Aorta (tissue), 5 donors: ENCODE measurements at places on chromosomes 6 and 20.
A peak's percentile ranks its signal among the peaks of the same experiment; 100 is the strongest.

- no peak for DNase-seq
Measured at GRCh38 chr6:72425003-72425681, 196.7 kb upstream of the KCNQ5 start.

DNA sequence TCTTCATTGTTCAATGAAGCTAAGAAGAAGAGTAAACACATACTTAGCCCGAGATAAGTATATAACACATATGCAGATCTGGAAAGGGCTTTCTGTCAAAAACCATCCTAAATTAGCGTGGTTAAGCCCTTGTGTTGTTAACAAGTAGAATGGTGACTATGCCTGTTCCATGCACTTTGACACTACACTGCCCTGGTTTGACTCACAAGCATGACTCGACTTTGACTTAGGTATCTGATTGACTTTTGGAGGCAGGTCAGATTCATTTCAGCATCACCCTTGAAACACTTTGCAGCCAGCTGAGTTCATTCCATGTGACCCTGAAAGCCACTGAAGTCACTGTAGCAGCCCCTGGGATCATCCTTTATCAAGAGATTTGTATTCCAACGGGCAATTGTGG lies 239.8 kb downstream of the TBX18 start:
- DNase-seq: no peak

DNA sequence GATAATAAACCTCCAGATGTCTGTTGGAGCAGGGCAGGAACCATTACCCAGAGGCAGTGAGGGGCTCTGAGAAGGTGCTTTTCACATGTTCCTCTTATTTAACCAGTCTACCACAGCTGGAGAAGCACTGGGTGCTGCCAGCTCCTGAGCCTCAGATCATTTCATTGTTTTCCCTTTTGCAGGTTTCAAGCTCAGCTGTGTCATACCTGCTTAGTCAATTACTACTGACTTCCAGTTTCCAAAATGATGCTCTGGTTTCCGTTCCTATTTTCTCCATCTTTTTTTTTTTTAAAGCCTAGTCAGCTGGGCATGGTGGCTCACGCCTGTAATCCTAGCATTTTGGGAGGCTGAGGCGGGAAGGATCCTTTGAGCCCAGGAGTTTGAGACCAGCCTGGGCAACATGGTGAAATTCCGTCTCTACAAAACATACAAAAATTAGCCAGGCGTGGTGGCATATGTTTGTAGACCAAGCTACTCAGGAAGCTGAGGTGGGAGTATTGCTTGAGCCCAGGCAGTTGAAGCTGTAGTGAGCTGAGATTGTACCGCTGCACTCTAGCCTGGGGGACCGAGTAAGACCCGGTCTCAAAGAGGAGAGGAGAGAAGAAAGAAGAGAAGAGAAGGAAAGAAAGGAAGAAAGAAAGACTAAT lies 6.7 kb downstream of the FLOT1 start:
- DNase-seq: no peak

GRCh38 chr6:142797159-142797558 lies 147.8 kb downstream of the HIVEP2 start:
- no peak for DNase-seq

DNA sequence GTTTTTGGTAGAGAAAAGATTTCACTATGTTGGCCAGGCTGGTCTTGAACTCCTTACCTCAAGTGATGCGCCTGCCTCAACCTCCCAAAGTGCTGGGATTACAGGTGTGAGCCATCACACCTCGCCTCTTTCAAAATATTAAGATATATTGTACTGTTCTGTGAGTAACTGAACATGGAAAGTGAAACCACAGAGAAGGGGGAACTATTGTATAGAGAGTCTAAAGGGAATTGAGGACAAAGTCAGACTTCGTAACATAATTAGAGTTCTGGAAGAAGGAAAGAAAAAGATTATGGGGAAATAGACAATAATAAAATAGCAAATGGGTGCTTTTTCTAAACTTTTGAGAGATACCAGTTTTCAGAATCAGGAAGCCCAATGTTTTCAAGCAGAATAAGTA lies 17.4 kb upstream of the AKAP7 start:
- no peak for DNase-seq

- no peak for DNase-seq
Measured at GRCh38 chr6:26232940-26233648, 131.9 kb upstream of the BTN3A2 start.

DNA sequence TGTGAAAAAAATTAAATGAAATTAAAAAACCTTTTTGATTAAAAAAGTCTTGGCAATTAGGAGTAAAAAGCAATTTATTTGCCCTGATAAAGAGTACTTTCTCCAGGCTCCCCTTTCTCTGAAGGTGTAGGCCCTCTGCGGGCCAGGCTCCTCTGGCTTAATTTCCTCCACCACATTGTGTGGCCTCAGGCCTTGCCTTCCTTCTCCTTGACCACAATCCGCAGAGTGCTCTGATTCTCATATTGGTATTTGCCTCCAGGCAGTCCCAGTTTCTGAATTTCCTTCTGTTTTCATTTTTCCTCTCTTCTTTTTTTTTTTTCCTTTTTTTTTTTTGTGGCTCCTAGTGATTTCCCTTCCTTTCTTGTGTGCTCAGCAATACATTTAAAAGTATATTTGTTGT lies 96.4 kb downstream of the AIG1 start:
- DNase-seq: no peak

GRCh38 chr6:23027281-23027680 lies 457.9 kb downstream of the HDGFL1 start:
- no peak for DNase-seq

- no peak for DNase-seq
Measured at GRCh38 chr6:24019830-24020229, 106.2 kb upstream of the NRSN1 start.

DNA sequence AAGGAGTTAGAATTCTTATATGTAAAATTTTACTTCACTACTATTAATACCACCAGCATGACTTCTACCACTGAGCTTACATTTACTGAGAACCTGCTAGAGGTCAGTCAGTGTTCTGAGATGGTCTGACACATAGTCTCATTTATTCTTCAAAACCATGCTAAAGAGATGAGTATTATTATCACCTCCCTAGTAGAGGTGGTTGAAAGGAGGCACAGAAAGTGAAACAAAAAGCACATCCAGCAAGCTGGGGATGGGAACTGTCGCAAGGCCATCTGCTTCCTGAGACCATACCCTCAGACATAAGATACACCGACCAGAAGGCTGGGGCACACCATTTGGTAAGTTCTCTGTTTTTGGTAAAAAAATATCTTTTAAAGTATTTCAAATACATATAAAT lies 137.7 kb downstream of the INSM1 start:
- DNase-seq: no peak

- DNase-seq: no peak
Measured at GRCh38 chr6:158544428-158544827, 15.5 kb upstream of the TMEM181 start.

- DNase-seq: no peak
Measured at GRCh38 chr6:71486461-71486860, 197.8 kb downstream of the OGFRL1 start.

GRCh38 chr20:1867495-1868260 lies 27.5 kb upstream of the SIRPA start:
- no peak for DNase-seq

- DNase-seq: no peak
Measured at GRCh38 chr20:58523072-58523970, 8.1 kb upstream of the APCDD1L start.

DNA sequence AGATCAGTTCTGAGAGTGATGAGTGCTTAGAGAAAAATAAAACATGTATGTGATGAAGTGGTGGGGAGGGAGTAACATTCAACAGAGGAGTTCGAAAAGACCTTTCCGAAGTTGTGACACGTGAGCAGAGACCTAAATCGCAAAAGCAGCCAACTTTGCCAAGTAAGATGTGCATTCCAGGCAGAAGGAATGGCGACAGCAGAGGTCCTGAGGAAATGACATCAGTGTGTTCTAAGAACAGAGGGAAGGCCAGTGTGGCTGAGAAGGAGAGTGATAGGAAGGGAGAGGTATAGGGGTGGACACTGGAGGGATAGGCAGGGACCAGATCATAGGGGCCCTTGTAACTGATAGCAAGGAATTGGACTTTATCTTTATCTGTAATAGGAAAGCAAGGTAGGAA lies 51.3 kb downstream of the ADAT2 start:
- DNase-seq: no peak

GRCh38 chr6:116419069-116419786 lies 41.9 kb upstream of the CALHM6 start:
- DNase-seq: no peak

GRCh38 chr6:142653710-142654420 lies 291.1 kb downstream of the HIVEP2 start:
- DNase-seq: no peak

GRCh38 chr6:13488015-13488895 lies 855 bp upstream of the GFOD1 start:
- DNase-seq: peak; percentile 88

- DNase-seq: no peak
Measured at GRCh38 chr20:62321521-62321948, 18.7 kb downstream of the ADRM1 start.

DNA sequence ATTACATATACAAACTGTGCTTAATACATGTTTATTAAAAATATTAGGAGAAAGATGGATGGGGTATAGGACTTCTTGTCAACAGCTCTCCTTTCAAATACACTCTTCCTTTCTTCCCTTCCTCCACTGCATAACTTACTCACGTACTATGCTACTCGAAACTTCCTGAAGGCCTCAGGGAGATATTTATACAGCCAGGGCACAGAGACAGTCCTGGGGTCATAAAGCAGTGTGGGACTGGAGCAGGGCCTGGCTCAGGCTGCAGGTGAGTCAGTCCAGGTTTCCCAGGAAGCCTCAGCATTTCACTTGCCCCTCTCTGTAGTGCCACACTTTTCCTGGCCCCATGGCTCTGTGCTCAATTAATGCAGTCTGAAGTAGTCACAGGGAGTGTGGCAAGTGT lies 157.0 kb downstream of the UBE3D start:
- no peak for DNase-seq

DNA sequence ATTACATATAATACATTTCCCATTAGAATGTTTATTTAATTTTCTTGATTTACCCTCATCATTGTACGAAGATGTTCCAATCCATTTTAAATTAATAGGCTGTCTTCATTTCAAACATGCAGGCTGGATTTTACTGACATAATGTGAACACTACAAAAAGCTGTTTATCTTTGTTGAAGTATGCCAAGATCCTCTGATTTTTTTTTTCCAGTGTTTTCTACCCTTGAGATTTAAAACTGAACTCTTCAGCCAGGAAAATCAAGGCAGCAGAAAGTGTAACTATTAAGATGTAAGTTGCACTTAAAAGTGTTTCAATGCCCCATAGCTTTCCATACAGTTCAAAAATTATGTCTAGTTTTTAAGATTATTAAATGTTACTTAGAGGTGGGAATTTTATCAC lies 43.5 kb downstream of the PRKN start:
- no peak for DNase-seq

- peak; percentile 45 for DNase-seq
Measured at GRCh38 chr20:57795342-57795697, 85.5 kb upstream of the PMEPA1 start.

- DNase-seq: peak; percentile 28
Measured at GRCh38 chr6:37779111-37779800, 40.3 kb upstream of the ZFAND3 start.

- no peak for DNase-seq
Measured at GRCh38 chr20:44370639-44371218, 15.2 kb downstream of the HNF4A start.

GRCh38 chr6:133208183-133208755 lies 32.9 kb upstream of the EYA4 start:
- DNase-seq: no peak

DNA sequence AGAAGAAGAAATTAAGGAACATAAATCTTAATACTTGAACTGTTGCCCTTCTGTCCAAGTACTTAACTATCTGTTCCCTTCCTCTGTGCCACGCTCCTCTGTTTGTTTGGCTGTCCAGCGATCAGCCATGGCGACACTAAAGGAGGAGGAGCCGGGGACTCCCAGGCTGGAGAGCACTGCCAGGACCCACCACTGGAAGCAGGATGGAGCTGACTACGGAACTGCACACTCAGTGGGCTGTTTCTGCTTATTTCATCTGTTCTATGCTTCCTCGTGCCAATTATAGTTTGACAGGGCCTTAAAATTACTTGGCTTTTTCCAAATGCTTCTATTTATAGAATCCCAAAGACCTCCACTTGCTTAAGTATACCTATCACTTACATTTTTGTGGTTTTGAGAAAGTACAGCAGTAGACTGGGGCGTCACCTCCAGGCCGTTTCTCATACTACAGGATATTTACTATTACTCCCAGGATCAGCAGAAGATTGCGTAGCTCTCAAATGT lies 17.1 kb downstream of the IRF4 start:
- DNase-seq: peak; percentile 86

- no peak for DNase-seq
Measured at GRCh38 chr6:6246544-6246943, 73.9 kb downstream of the F13A1 start.

GRCh38 chr6:168288781-168289570 lies 30.6 kb downstream of the DACT2 start:
- DNase-seq: no peak

DNA sequence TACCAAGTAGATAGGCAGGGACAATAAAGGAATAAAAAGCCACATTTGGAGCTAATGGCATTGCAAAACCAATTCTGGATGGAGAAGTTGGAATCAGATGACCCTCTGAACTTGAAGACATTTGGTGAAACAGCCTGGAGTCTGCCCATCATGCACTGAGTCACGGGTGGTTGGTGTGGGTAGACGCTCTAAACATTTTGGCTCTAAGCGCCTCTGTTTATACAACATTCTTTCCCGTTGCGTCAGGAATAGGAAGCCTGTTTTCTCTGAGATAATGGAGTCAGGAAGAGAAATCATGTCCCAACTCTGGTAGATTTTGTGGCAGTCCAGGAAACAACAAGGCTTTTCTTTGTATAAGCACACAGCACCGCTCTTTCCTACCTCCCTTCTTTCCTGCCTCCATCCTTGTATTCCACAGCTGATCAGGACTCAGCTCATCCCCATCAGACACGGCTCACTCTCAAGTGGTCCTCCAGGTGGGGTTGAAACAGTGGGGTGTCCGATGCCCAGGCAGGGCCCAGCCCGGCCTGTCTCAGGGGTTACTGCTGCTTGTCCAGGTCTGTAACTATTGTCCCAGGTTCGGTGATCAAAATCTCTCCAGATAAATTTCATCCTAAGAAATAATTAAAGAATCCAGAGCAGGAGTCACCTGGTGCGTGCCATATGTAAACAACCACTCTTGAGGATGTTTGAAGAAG lies 12.1 kb upstream of the RAMACL start:
- peak; percentile 81 for DNase-seq

DNA sequence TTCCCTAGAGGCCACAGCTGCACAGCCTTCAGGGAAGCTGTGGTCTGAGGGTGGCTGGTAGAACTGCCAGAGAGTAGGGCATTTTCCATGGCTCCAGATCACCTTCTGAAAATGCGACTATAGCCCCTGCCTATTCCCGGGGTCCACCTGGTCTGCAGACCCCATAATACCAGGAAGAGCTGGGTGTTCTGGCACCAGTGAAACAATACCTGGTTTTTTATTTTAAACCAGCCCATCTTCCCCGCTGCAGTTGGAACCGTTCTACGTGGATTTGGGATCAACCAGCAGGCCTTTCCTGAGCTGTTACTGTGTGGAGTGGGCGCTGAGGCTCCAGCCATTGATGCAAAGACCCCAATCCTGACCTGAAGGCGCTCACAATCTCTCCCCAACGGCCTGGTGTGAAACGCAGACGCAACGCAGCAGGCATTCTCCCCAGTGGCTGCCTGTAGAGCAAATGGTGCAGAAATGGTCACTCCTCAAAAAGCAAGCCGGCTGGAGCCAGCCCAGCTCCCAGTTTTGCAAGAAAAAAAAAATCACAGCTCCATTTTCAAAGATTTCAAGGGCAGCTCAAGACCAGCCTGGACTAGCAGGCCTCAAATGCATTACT lies 11.3 kb downstream of the NPEPL1 start:
- DNase-seq: no peak
